ENCODE measurements at places on chromosomes 3 and 15. TPM values are rescaled to one million over a fixed set of nuclear protein-coding genes. Genes with fewer than 3 reads are reported as not detected.

The SEC62 gene
- 50.7 TPM for total RNA-seq

The PLD1 gene
- total RNA-seq: 60.6 TPM

The CAMKV gene
- total RNA-seq: 0.51 TPM

The GP5 gene
- total RNA-seq: 0.21 TPM

The TMEM158 gene
- 2.4 TPM for total RNA-seq

The GOLGA6B gene
- total RNA-seq: 0.21 TPM

DNA sequence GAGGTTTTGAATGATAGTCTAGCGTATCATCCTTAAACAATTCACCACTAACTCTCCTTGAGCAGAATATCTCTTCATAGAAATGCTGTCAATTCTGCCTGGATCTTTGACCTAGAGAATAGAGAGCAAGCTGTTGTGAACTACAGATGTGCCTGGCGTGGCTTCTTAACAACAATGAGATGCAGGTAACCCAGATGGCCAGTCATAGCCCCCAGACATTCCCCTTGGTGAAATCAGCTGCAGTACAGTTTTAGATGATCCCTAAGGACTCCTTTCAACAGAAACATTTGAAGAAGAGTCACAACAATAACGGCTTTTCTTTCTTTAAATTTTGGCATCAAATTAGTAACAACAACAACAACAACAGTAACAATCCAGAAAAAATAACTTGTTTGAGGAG is 1041.3 kb downstream of the ROBO1 start:
- DNase-seq: no peak

DNA sequence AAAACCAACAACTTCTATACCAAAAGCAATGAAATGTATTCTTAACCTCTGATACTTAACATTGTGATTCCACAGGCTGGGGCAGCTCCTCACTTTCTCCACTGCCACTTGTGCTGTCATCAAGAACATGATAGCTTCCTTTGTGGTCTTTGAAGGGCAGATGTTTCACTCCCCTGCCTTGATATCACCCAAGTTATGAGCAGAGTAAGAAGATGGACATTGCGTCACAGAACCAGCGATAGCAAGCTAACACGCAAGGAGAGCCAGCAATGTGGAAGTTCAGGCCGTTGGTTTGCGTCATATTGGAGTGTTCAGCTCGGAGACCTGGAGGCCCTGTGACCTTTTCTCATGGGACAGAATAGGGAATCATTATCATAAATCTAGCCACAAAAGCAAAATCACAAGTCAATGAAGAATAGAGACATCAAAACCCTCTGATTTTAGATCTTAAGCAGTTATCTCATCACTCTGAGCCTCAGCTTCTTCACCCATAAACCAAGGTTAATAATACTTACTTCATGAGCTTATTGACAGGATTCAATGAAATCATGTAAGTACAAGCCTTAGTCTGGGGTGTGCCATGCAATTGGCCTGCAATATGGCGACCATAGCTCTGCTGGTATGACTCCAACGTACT is 183.8 kb upstream of the THBS1 start:
- no peak for DNase-seq

DNA sequence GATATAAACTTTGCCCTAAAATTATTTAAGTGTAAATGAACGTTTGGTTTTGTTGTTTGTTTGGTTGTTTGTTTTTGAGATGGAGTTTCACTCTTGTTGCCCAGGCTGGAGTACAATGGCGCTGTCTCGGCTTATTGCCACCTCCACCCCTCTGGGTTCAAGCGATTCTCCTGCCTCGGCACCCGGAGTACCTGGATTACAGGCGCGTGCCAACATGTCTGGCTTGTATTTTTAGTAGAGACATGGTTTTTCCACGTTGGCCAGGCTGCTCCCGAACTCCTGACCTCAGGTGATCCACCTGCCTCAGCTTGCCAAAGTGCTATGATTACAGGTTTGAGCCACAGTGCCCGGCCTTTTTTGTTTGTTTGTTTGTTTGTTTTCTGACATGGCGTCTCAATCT is 87.9 kb upstream of the CHD2 start:
- DNase-seq: no peak

DNA sequence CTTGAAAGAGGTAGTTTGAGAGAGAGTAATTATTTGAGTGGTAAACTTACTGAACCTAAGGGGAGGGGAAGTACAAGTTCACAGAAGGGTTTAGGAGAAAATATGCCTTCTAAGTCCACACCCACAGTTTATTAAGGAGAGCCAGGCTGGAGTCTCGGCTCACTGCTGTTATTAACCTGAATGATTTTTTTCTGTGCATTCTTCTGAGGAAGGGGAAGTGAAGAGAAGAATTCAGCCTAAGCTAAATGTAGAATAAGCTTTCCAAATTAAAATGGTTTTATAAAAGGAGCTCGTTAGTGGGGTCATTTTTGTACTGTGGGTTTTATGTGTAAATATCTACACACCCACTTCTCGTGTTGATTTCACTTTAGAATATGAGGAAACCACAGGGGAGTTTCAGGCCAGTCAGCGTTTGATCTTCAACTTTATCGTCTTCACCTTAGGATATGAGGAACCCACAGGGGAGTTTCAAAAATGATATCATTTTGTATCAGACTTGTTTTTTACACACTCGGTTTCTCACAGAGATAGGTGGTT is 1.5 kb downstream of the WHAMM start:
- no peak for DNase-seq

DNA sequence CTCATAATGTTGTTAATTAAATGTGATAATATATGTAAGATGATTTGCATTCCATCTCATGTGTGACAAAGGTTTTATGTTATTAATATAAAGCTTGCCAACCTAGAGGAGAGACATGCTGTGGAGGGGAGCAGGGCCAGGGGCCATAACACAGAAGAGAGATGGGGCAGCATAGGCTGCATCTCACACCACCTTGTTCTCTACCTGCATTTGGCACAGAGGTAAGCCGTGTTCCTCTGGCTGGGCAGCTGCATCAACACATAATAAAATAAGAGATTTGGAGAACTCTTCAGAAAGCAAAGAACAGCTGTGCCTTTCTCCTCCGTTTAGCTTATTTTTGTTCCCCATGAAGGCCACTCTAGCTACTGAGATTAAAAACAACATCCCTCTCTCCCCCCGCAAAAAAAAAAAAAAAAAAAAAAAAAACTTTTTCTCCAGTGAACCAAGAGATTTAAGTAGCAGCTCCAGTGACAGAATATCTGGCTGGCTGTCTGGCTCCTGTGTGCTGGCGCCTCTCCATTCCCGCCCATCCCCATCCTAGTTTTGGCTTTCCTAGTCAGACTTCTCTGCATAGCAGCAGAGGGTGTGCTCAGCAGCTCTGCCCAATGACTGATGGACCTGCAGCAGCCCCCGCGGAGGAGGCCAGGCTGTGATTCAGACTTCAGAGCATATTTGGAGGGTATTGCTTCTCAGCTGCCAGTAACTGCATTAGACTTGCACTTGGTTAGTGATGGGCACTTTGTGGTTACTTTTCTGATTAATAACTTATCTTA is 52.2 kb upstream of the STXBP5L start:
- peak; percentile 76 for DNase-seq

DNA sequence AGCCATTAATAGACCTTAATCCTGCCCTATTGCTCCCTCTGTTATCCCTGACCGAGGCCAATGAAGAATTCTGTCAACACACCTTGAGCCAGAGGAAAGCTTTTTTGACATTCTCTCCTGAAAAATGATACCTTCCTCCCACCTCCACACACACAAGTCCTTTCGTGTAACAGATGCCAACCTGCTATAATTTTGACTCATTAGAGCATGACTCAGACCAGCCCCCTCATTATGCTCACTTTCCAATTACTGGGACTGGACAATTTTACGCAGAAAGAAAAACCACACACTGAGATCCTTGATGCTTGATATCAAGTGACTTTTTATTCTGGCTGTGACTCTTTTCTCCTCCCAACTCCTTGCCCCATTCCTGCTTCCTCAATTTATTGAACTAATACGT is 50.9 kb downstream of the LSAMP start:
- no peak for DNase-seq

DNA sequence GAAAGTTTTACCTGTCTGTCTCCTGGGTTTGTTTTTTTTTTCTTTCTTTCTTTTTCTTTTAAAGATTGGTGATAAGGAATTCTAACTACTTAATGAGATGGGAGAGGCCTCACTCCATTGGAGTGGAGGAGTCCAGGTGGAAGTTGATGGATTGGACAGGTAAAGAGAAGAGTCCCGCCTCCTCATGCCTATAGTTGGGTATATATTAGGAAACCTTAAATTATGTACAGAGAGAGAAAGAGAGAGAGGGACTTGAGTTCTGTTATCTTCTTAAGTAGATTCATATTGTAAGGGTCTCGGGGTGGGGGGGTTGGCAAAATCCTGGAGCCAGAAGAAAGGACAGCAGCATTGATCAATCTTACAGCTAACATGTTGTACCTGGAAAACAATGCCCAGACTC is 158.2 kb downstream of the TP63 start:
- no peak for DNase-seq

GRCh38 chr3:192188218-192188835 is 539.0 kb downstream of the FGF12 start:
- DNase-seq: peak; percentile 56

DNA sequence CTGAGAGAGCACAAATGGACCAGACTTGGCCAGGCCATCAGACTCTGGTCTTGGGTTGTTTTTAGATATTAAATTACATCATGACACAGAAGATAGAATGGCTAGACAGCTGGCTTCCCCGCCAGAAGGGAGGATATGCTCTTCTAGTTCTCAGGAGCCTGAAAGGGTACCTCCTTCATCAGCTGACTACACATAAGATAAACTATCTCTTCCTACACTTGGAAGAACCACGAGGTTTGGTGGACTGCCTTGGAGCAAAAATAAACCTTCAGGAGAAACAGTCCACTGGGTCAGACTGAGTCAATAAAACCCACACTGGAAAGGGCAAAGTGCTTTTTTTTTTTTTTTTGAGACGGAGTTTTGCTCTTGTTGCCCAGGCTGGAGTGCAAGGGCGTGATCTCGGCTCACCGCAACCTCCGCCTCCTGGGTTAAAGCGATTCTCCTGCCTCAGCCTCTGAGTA is 26.3 kb upstream of the DYNC1LI1 start:
- DNase-seq: peak; percentile 57

DNA sequence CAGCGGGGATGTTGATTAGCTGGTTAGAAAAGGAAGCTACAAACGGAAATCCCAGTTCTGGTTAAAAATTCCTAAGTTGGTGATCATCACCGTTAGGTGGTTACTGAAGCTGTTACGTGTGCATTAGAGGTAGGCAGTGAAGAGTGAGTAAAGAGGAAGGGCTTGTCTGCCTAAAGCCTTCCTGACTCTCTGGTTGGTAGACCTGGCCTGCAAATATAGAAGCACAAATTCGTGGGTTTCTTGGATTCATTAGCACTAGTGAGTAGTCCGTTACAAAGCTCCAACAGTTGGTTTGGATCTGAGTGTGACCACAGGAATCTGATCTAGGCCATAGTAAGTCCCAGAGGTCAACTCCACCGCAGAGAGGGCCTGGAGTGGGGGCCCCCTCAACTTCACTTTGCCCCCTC is 174.0 kb upstream of the TP63 start:
- DNase-seq: no peak

DNA sequence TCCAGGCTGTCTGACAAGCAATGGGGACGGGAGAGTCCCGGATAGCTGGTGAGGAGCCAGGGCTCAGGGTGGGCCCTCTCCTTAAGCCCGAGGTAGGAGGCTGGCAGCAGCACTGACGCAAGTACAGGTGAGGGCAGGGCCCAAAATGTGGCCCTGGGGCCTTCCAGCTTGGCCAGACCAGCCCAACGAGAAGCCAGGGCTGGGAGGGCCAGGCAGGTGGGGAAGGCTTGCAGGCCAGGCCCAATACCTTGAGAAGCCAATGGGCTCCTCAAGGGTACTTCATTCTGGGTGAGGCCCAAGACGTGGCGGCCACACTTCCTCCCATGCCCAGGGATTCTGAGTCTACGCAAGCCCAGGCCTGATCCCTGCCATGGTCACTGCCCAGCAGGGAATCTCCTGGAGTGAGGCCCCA is 37.2 kb downstream of the AMOTL2 start:
- no peak for DNase-seq

DNA sequence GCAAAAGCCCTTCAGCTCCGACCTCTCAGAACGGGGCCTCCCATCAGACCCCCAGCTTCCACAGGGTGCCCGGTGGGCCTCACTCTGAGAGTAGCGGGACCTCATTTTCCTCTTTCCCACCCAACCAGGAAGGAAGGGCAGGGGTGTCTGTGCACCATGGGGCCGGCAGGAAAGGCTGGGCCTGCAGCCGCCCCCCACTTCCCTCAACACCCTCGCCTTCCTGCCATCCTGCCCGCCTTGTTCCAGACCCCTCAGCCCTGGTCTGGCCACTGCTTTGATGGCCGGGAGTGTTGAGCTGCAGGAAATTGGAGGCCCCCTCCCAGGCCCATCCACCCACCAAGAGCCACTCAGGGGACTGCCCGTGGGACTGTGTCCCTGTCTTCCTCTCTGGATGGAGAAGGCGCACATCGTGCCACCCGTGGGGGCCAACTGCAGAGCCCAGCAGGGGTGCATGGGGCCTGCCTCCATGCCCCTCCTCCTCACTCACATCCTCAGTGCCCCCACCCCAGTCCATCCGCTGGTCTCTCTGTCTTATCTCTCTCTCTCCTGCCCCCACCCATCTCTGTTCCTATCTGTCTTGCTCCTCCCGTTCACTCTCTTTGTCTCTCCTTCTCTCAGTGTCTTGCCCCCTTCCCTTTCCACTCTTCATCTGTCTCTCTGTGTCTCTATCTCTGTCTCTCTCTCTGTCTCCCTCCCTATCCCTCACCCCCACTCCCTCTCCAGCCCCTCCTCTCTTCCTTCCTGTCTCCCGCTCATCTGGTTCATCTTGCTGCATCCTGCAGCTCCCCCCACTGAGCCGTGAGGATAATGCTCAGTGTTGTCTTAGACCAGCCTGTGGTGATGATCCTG is 1.8 kb upstream of the PLXND1 start:
- peak; percentile 56 for DNase-seq

DNA sequence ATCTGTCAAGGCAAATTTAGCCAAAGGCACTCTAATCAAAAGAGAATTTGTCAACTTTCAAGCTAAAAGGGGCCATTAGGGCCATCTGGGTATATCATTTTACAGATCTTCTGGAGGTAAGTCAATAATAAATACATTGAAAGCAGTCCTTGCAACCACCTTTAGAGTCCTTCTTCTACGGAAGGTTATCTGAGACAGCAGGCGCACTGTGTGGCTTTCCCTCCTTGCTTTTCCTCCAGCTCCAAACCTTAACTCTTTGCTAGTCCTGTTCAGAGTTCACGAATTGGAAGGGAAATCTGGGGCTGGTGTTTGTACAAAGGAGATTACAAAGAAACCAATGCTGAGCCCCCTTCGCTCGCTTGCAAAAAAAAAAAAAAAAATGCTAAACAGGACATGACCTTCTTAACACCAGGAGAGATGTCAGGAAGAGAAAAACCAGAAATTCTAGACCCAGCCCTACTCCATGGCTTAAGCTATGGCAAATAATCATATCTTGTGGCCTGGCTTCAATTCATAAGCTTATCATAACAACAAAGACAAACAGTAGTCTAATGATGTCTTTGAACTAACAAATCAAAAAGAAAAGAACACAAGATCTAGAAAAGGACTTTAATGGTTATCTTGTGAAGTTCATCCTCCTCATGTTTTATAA is 215.7 kb downstream of the STT3B start:
- DNase-seq: no peak

GRCh38 chr3:170383567-170383966 is 26.1 kb downstream of the SKIL start:
- no peak for DNase-seq

Data from tongue (tissue), 3 donors.